ENCODE measurements at places on chromosomes 12 and 14.

- DNase-seq, result no peak
Observed at GRCh38 chr14:21011136-21011535, 12.0 kb downstream of the SLC39A2 start.

GRCh38 chr12:6452245-6452943, 552 bp downstream of the TAPBPL start:
- DNase-seq, result peak; percentile 34

DNA sequence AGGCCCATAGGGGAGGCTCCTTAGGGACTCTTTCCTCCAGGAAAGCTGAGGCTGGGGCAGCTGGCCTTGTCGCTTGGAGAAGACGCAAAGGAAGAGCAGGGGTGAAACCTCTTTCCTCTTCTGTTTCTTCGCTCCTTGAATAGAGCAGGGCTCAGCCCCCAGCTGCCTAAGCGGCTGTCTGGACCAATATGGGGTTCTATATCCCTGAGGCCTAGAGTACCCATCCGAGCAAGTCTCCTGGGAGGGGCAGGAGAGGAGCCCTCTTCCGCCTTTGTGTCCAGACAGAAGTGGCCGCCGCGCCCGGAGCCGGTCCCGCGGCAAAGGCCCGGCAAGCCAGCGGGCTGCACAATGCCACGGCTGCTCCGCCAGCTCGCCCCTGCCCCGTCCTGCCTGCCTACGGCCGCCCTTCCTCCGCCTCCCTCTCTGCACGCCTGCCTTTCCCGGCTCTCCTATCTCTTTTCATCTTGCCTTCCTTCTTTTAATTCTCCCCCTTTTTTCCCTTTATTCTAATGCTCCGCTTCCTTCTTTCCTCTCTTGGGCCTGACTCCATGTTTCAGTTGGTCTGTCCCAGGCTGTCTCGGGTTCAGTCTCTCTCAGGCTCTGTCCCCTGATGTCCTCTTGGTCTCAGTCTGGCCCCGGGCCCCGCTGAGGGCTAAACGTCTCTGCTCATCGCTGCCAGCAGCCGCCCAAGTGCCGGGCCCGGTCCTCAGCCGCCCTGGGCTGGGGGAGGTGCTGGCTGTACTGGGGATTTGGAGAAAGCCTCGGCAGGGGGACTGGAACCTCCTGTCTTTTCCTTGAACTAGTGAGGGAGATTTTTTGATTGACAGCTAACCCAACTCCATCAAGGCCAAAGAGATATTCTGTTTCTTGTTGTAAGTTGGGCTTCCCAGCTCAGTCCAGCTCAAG, 2.5 kb upstream of the HOXC9 start:
- no peak for DNase-seq

- DNase-seq, result no peak
Observed at GRCh38 chr14:56342494-56342942, 224.3 kb downstream of the PELI2 start.

DNA sequence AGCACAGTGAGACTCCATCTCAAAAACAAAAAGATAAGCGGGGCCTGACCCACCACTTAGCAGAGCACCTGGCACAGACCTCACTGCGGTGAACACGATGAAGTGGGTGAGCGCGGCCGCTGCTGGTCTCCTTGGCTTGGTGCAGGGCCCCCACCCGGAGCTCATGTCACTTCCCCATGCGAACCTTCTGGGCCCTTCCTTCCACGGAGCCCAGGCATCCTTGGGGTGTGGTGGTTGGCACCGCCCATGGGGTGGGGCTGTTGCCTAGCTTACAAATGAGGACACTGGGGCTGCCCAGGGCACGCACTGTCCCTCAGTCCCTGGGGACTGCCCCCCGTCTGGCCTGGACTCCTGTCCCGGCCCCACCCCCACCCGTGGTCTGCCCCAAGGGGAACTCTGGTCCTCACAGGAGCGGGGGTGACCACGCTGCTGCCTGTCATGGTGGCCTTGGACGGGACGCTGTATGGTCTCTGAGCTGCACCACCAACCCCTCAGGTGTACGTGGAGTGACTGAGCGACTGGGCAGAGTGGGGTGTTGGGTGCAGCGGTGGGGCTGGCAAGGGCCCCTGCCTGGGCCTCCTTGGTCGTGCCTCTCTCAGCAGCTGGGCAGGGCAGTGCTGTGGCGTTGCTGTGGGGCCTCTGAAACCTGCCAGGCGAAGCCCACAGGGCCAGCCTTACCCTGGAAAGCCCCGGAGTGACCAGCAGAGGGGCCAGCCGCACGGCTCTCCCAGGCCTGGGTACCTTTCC, 15.3 kb downstream of the FBRSL1 start:
- no peak for DNase-seq

DNA sequence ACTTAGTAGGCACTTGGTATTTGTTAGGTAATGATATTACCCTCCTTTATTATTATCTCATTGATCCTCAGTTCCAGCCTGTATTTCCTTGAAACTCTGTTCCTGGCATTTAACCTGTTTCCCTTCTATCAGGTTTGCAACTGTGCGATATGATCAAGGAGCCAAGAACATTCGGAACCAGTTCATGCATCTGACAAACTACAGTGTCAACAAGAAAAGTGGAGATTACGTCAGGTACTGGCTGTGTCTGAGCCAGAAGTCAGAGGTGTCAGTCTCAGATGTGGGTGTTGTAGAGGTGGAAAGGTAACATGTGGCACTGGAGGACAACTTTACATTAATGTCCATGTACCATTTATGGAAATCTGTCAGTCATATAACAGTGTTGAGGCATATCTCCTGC, 56.7 kb downstream of the TTLL5 start:
- no peak for DNase-seq

GRCh38 chr12:128603573-128604115, 220.1 kb downstream of the SLC15A4 start:
- DNase-seq, result no peak

DNA sequence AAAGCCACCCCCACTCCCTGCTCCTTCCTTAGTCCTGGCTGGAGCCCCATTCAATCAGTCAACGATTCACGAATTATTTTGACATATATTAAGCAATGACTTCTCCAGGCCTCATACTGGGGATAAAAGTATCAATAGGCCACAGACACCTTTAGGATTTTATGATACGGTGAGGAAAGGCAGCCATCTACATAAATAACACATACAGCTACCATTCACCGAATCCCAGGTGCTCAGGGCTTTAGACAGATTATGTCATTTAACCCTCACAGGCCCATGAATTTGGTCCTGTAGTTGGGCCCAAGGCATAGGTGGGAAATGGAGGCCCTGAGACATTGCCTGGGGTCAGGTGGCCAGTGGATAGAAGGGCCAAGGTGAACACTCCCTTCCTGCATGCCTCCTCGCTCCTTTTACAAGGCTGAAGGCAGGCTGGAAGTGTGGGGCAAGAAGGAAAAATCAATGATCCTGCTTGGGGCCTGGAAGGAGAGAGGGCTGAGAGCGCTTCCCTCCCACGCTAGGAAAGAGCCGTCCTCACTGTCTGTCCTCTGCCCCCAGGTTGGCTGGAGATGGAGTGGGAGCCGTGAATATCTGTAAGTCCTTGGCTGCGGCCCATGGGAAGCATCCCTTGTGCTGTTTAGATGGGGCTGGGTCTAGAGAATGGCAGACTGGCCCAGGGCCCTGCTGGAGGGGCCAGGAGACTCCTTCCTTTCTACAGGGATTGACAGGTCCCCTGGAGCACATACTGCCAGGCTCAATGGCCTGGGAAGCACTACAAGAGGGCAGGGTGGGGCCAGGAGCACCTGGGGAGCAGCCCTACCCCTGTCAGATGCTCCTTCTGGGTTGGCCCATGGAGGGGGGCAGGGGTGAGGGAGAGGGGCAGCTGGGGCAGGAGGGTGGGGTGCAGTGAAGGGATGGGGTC, 14.8 kb downstream of the KRT7 start:
- no peak for DNase-seq

DNA sequence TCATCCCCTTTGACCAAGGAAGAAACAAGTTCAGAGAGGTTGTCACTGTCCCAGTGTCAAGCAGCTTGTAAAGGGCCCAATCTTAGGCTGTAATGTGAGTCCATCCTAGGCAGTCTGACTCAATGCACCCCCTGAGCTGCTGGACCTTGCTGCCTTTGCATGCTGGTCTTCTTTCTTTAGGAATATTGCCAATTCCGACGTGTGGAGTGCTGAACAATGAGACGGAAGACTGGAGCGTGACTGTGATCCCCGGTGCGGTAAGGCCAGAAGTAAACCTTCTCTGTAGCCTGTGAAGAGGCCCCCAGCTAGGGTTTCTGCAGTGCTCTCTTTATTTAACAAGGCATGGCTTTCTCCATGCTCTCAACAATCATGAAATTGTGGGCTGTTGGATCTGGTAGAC, 963 bp downstream of the TCTN2 start:
- DNase-seq, result no peak

DNA sequence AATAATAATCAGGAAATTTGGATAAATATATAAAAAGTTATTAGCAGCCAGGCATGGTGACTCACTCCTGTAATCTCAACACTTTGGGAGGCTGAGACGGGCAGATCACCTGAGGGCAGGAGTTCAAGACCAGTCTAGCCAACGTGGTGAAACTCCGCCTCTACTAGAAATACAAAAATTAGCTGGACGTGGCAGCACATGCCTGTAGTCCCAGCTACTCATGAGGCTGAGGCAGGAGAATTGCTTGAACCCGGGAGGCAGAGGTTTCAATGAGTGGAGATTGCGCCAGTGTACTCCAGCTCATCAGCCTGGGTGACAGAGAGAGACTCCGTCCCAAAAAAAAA, 64.5 kb downstream of the SYT1 start:
- no peak for DNase-seq

DNA sequence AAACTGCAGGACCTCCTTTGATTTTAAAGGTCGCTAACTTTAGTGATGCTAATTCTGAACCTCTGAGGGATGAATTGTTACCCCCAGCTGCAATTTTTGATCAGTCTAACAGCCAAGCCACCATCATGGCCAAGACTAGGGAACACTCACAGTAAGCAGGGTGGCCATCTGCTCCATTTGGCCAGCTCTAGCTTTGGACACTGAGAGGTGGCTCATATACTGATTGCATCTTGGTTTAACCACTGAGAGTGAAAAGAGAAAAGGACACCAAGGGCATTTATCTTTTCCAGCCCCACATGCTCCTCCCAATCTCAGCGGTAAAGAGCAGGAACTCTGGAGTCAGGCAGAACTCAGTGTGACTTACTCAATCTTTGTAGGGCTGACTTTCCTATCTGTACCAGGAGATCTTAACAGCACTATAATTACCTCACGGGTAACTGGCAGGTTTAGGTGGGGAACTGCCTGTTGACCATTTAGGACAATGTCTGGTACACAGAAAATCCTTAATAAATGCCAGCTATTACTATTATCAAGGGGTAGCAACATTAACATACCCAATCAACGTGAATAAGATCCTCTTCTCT, 6.2 kb downstream of the LPCAT3 start:
- no peak for DNase-seq

GRCh38 chr12:92968176-92968813, 39.2 kb upstream of the EEA1 start:
- DNase-seq, result no peak

GRCh38 chr14:72646861-72647528, 246.9 kb downstream of the DPF3 start:
- no peak for DNase-seq

DNA sequence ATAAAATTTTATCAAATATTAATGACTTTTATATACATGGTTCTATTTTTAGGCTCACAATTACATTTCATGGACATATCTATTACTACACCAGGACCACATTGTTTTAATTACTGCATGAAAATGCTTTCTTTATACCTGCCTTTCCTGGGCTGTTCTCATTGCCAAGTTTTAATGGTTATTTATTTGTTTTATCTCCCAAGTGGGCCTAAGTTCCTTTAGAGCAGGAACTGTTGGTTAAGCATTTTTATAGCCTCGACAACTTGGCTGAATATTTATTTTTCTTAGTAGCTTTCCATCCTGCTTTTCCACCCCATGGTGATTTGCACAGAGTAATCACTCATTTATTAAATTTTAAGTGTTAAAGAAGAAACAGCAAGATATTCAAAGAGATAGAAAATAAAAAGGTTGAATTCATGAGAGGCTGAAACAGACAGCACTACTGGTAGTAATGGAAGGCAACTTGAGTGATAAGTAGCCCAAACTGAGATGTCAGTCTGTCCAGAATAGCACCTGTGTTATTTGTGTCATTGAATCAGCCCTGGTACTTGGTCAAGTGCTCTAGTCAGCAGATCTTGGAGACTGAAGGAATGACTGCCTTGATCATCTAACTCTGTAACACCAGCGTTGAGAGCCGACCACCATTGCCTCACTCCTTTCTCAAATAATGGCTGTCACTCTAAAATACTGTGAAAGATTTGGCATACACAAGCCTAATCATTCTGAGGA, 119.1 kb upstream of the EGLN3 start:
- DNase-seq, result no peak

DNA sequence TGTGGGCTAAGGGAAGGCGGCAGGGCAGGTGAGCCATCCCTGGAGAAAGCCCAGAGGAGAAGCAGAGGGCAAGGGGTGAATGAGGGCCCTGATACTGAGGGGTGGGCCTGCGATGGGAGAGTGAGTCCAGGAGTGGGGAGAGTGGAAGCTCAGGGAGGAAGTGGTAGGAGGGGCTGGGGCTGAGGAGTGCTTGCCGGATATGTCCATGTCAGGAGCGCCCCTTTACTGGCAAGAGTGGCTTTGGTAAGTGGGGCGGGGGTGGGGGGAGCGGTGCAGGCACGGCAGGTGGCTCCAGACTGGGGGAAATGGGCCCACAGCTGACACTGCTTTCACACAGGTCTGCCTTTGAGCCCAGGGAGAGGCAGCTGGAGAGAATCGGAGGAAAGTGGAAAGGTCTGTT, 86.4 kb upstream of the GPR68 start:
- no peak for DNase-seq

- DNase-seq, result no peak
Observed at GRCh38 chr14:24535737-24536136, 27.7 kb upstream of the CMA1 start.

Data from nucleus accumbens (tissue), 56 donors.